ENCODE measurements at places on chromosomes 6 and 20.

GRCh38 chr6:152160346-152160745, 352.9 kb downstream of the ESR1 start:
- DNase-seq, result peak; percentile 22

GRCh38 chr6:39083231-39083634, 31.8 kb downstream of the SAYSD1 start:
- DNase-seq, result no peak

DNA sequence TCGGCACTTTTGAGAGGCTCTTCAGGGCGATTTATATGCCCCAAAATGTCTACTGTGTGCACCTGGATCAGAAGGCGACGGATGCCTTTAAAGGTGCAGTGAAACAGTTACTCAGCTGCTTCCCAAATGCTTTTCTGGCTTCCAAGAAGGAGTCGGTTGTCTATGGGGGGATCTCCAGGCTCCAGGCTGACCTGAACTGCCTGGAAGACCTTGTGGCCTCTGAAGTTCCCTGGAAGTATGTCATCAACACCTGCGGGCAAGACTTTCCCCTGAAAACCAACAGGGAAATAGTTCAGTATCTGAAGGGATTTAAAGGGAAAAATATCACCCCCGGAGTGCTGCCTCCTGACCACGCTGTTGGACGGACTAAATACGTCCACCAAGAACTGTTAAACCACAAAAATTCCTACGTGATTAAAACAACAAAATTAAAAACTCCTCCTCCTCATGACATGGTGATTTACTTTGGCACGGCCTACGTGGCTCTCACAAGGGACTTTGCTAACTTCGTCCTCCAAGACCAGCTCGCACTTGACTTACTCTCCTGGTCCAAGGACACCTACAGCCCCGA, 8.2 kb downstream of the GCNT2 start:
- DNase-seq, result peak; percentile 13

DNA sequence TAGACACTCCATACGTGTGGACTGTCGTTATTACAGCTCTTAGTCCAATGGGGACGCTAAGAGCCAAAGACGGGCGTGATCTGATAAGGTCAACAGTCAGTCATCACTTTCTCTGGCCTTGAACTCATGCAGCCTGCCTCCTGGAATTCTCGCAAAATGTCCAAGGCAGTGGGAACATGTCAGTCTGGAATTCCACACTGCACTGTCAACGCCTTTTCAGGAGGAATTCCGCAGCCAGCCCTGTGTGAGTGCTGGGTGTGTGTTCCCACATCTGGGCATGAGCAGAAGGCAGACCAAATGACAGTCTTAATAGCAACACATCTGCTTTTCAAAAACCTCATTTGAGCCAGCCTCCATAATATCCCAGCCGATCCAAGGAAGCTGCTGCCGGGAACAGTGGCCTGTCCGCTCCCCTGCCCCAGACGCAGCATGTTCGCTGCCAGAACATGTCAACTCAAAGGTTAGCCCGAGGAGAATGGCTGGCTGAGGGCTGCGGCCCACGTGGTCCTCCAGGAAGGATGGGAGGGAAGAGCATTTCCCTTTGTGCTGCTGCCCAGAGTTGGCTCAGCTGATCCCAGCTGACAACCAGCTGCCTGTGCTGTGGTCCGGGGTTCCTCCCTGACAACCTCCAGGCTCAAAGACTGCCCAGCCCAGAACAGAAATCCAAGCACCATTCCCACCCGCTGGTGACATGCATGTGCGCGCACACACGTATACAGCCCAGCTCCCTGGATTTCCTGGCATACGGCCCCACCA, 103.1 kb downstream of the SULF2 start:
- DNase-seq, result no peak

GRCh38 chr20:61288331-61288784, 36.3 kb downstream of the CDH4 start:
- no peak for DNase-seq

All from CD4-positive, alpha-beta T cell treated with Interleukin-4 for 1 hour (primary cell).